ENCODE measurements at places on chromosomes 2 and 18.

- peak; percentile 93 for DNase-seq
Observed at GRCh38 chr2:218962859-218963492, 3.5 kb downstream of the CDK5R2 start.

DNA sequence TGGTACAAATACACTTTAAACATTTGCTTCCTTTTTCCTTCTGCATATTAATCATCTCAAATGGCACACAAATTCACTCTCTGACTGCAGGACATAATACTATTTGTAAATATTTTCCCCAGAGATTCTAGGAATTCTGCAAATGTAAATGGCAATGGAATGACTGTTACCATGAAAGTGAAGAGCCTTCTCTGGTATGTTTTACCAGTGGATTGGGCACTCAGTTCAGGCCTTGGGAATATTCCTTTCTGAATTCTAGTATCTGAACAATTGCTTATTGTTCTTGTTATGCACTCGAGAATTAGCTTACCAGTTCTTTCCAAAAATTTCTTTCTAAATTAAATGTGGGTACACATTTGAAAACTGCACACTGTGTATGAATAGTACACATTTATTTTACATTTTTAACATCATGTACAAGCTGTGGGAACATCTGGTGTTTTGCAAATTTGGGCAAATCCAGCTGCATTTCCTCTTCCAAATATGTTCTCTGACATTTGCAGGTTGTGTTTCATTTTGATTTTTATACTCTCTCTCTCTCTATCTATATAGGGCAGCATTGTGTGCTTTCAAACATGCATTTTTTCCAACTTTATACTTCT is 289.1 kb downstream of the NBAS start:
- no peak for DNase-seq

DNA sequence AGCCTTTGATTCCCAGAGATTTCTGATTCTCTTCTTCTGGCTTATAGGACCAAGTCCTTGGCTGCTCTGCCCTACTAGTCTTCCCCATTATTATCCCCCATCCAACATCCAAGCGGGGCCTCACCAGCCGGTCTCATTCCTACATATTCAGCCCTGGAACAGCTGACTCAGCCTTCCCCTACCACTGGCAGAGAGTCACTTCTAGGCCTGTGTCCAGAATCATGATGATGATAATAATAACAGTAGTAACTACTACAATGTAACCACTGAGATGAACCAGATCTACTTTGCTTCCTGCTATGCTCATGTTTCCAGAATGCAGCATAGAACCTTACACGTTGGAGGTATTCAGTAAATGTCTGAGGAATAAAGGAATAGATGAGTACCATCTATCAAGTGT is 295.2 kb downstream of the SRBD1 start:
- no peak for DNase-seq

GRCh38 chr18:73979742-73980141 is 167.9 kb downstream of the FBXO15 start:
- DNase-seq, result no peak

DNA sequence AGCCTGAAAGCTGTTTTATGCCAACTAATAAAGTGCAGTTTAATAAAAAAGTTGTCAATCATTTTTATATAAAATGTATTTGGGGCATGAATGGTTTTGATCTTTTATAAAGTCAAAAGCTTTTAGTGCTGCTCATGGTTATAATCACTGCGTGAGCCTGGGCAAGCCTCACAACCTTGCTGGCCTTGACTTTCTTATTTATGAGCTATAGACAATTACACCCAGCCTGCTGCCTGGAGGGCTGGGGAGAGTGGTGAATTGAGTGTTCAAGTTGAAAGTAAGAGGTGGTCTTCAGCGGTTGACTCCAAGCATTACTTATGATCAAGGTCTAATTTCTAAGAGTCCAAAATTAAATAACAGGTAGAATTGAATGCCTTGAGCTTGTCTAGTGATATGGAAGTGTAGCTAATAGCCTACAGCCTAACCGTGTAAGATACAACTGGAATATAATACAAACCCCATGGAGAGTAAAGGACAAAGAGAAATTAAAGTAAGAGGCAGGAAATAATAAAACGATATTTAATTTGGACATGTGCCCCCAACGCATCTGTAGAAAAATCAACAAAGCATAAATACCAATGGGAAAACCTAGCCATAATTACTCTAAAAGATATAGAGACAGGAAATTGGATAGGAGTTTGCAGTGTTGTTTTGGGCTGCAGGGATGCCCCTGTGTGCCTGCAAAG is 106.0 kb upstream of the CYP1B1 start:
- no peak for DNase-seq

DNA sequence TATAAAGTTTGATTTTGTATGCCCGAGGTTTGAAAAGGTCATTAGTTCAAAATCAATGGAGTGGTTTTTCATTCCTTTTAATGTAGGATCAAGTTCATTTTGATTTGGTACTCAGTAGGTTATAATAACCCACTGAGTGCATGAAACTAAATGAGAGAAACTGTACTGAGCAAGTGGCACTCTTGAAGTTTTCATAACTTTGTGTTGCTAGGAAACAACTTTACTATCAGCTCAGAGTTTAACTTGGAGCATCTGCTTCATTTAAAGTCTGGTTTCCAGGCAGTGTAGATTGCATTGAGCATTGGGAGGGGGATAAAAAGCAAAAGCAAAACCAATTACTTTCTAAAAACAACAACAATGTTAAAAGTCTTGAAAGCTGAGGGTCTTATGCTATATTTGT is 1361.6 kb upstream of the CHAC2 start:
- no peak for DNase-seq

GRCh38 chr18:808502-808901 is 3.5 kb downstream of the YES1 start:
- no peak for DNase-seq

DNA sequence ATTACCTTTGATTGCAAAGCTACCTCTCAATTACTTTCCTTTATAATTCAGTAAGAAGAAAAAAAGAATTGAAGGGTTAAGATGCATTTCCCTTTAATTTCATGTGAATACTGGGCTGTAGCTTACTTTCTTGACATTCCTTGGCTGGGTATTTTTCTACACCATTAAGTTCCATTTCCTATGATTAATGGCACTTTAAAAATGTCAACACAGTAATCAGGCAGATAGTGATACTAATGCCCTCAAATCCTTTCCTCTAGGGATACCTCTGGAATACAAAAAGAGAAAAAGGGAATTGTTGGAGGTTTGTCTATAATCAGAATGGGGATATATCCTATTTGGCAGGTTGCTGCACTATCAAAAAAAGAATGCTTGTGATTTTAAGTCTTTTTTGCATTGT is 216.9 kb downstream of the SRBD1 start:
- DNase-seq, result no peak

GRCh38 chr2:121897335-121897970 is 142.0 kb downstream of the TSN start:
- peak; percentile 9 for DNase-seq

DNA sequence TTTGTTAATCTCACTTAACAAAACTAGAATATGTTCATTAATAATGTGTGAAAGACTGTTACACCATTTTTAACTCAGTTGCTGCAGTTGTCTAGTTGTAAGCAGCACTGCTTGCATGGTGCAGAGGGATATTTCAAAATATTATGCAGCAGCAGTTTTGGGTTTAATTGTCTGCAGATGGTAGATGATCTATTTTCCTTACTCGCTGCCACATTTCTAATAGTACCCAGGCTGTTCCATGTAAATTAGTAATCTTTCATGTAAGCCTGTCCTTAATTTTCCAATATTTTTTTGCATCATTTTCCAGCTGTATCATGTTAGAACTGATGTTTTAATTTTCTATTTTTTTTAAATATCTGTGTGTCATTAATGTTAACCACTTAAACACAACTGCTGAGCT is 488.1 kb upstream of the RAB12 start:
- no peak for DNase-seq

DNA sequence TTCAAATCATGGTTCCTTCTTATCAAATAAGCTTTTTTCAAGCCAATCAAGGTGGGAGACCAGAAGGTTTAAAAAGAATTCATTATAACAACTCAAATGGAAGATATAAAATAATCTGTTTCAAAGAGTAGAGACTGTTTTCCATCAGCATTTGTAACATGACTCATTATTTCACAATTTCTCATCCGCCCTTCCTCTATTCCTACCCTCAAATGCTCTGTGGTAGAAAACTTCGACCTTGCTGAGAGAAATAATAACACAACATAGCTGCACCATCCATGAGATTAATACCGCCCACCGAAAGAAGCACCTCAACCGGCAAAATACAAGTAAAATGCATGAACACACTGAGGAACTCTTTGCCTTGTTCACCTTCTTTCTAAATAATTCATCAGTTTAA is 2039.2 kb upstream of the CELF4 start:
- DNase-seq, result no peak

DNA sequence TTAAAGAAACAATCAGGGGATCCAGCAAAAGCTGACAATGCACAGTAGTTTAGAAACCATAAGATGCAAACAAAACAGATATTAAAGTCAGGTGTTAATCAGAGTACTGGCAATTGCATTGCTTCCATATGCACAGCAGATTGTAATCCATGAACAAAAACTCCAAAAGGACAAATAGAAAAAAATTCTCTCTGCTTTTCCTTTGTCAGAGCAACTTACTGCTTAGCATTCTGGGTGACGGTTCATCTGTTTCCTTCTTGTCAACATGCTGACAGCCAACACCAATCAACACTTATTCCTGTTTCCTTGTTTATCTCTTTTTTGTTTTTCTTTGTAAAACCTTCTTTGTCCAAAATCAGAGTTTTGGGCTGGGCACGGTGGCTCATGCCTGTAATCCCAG is 473.1 kb downstream of the XIRP2 start:
- DNase-seq, result no peak

DNA sequence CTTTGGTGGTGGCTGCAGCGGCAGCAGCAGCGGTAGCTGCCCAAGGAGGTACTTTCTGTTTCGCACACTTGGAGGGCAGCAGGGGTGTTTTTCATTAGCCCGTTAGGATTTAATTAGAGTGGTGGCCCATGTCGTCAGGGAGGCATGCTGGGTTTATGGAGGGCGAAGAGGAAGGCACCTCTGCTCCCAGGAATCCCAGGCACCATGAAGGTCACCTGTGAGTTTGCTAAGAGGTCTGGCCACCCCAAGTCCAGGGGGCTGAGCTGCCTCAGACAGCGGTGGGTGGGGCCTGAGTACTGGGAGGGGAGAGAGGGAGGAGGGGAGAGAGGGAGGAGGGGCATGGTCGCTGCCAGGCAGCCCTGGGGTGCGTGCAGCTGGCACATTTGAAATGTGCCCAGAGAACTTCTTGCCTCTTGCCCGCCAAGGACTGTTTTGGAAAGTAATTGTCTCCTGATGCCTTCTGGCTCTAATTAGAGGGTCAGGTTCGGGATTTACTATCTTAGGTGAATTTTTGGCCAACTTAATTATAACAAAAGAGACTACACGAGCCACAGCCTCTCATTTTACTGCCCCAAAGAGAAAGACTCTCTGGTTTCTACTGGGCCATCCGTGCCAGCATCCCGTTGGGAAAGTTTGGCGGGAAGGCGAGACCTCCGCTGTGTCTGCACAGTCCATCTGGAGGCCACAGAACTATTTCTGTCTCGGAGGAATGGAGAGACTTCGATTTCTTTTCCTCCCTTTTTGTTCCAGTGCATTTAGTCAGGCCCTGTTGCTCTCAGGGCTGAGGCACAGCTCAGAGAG is 62.0 kb downstream of the GLI2 start:
- no peak for DNase-seq

DNA sequence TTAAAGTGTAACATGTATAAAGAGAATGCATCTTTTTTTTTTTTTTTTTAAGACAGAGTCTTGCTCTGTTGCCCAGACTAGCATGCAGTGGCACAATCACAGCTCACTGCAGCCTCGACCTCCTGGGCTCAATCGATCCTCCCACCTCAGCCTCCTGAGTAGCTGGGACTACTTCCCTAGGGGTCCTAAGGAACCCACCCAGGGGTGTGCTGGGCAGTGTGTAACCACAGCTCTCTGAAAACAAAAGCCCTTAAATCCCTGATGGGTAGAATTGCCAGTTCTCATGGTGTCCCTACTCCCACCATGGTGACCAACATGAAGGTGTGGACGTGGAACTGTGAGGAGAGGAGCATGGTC is 105.6 kb upstream of the ST3GAL5 start:
- no peak for DNase-seq

- no peak for DNase-seq
Observed at GRCh38 chr2:127039387-127040031, 67.4 kb downstream of the BIN1 start.

Measured in iPS DF 6.9 (cell line).